ENCODE measurements at places on chromosomes 5 and 9. TPM values are rescaled to one million over a fixed set of nuclear protein-coding genes. Genes with fewer than 3 reads are reported as not detected.

DNA sequence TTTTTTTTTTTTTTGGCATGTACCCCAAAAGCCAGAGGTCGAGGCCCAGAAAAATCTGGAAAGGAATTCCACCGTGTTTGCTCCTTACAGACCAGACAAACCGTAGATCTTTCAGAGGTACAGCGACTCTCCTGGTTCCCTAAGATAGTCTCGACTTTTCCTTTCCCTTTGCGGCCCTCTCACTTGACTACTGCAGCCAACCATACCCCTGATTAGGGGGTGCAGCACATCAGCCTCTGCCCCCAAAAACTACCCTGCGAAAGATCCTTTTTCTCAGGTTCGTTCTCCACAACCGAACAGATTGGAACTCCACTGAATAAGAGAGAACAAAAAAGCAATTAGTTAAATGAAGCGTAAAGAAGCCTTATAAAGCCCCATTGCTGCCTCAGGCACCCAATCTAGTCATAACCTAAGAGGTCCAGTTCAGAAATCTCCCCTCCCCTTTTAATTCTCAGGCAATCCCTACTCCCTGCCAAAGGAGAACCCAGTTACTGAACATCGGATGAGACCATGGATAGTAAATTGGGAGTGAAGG lies 379 bp upstream of the TICAM2 start:
- peak overlapping the region; percentile 96 for H3K27ac ChIP-seq
- no peaks in the 10 kb centered on the region for H3K4me1 ChIP-seq
- DNase-seq, result no peak
- H3K4me3 ChIP-seq, result peak overlapping the region; percentile 95
- no peaks in the 10 kb centered on the region for H3K27me3 ChIP-seq

GRCh38 chr9:83056174-83056573 lies 6.8 kb downstream of the RASEF start:
- no peak for DNase-seq
- H3K4me1 ChIP-seq, result no peaks in the 10 kb centered on the region
- no peaks in the 10 kb centered on the region for H3K36me3 ChIP-seq
- H3K4me3 ChIP-seq, result no peak overlapping the region
- H3K27me3 ChIP-seq, result no peaks in the 10 kb centered on the region
- no peak overlapping the region for H3K27ac ChIP-seq

GRCh38 chr5:40720069-40720468 lies 35.7 kb downstream of the TTC33 start:
- no peak overlapping the region for H3K4me3 ChIP-seq
- peaks cover 8% of the 10 kb centered on the region for H3K36me3 ChIP-seq
- no peaks in the 10 kb centered on the region for H3K4me1 ChIP-seq
- no peaks in the 10 kb centered on the region for H3K27me3 ChIP-seq
- no peak overlapping the region for H3K27ac ChIP-seq

DNA sequence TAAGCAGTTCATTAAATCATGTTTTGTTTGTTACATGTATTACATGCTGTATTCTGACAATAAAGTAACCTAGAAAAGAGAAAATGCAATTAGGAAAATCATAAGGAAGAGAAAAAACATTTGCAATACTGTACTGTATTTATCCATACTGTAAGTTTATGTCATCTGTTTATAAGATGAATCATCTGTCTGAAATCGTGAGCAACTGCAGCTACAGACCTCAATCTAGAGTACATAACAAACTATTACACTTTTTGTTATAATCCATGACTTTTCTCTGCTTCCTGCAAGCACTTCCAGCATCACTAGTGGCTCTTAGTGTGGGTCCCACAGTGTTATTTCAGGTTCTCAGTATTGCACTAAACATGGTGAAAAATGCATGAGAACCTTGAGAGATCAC lies 144.4 kb upstream of the NR4A3 start:
- no peaks in the 10 kb centered on the region for H3K27me3 ChIP-seq
- H3K4me1 ChIP-seq, result no peaks in the 10 kb centered on the region
- no peak overlapping the region for H3K27ac ChIP-seq
- DNase-seq, result no peak
- H3K36me3 ChIP-seq, result no peaks in the 10 kb centered on the region
- no peak overlapping the region for H3K4me3 ChIP-seq

DNA sequence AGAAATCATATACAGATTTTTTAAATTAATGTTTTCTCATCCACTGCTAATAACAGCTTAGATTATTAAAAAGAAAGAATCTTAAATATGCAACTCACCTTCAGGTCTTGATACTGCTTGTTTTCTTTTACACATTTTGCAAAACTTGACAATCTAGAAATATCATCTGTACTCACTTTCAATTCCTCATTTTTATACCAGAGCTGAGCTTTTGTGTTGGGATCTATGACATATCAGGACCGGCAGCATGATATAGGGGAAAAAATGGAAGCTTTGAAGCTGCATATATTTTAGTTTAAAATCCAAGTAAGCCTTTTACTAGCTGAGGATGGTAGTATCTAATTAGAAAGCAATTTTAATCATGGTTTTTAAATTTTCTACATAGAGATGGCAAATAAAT lies 75.7 kb upstream of the SMARCA2 start:
- no peak overlapping the region for H3K4me3 ChIP-seq
- no peaks in the 10 kb centered on the region for H3K36me3 ChIP-seq
- no peaks in the 10 kb centered on the region for H3K27me3 ChIP-seq
- DNase-seq, result no peak
- no peaks in the 10 kb centered on the region for H3K4me1 ChIP-seq

DNA sequence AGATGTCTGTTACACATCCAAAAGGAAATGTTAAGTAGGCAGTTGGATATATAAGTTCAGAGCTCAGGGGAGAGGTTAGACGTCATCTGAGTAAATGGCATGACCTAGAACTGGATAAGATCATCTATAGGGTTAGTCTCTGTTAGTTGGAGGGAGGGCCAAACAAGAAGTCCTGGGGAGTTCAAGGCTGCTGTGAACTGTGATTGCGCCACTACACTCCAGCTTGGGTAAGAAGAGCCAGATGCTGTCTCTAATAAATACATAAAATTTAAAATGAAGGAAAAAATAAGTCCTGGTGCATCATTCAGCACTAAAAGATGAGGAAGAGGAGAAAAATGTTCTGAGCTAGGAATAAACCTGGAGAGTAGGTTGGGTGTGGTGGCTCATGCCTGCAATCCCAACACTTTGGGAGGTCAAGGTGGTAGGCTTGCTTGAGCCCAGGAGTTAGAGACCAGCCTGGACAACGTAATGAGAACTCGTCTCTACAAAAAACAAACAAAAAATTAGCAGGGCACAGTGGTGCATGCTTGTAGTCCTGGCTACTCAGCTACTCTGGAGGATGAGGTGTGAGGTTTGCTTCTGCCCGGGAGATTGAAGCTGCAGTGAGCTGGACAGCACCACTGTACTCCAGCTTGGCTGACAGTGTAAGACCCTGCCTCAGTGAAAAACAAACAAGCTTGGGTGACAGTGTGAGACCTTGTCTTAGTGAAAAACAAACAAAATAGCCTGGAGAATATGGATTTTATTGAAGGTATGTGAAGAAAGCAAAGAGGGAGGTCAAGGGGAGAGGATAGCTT lies 123.6 kb downstream of the ACTBL2 start:
- H3K27me3 ChIP-seq, result no peaks in the 10 kb centered on the region
- DNase-seq, result no peak
- H3K27ac ChIP-seq, result no peak overlapping the region
- H3K4me1 ChIP-seq, result no peaks in the 10 kb centered on the region
- no peaks in the 10 kb centered on the region for H3K36me3 ChIP-seq

DNA sequence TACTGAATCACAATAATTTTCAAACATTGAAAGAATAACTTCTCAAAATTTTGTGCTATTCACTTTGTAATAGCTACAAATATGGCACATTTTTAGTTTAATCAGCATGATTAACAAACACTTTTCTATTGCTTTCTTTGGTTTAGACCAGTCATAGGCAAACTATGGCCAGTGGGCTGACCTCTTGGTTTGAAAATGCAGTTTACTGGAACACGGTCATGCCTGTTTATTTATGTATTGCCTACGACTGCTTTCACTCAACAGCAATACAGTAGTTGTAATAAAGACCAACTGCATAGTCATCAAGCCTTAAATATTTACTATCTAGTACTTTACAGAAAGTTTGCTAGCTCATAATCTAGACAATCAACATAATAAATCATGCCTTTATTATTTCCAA lies 810.8 kb downstream of the TLE1 start:
- no peaks in the 10 kb centered on the region for H3K27me3 ChIP-seq
- H3K4me1 ChIP-seq, result no peaks in the 10 kb centered on the region
- H3K27ac ChIP-seq, result no peak overlapping the region
- no peak for DNase-seq

- H3K36me3 ChIP-seq, result no peaks in the 10 kb centered on the region
- H3K27me3 ChIP-seq, result no peaks in the 10 kb centered on the region
- H3K27ac ChIP-seq, result no peak overlapping the region
- DNase-seq, result no peak
- no peaks in the 10 kb centered on the region for H3K4me1 ChIP-seq
These were observed 47.8 kb upstream of the INSYN2B start for GRCh38 chr5:170028124-170028523.

GRCh38 chr5:51902512-51902911 lies 519.3 kb downstream of the ISL1 start:
- no peak overlapping the region for H3K4me3 ChIP-seq
- no peaks in the 10 kb centered on the region for H3K4me1 ChIP-seq
- no peaks in the 10 kb centered on the region for H3K27me3 ChIP-seq
- no peaks in the 10 kb centered on the region for H3K36me3 ChIP-seq

DNA sequence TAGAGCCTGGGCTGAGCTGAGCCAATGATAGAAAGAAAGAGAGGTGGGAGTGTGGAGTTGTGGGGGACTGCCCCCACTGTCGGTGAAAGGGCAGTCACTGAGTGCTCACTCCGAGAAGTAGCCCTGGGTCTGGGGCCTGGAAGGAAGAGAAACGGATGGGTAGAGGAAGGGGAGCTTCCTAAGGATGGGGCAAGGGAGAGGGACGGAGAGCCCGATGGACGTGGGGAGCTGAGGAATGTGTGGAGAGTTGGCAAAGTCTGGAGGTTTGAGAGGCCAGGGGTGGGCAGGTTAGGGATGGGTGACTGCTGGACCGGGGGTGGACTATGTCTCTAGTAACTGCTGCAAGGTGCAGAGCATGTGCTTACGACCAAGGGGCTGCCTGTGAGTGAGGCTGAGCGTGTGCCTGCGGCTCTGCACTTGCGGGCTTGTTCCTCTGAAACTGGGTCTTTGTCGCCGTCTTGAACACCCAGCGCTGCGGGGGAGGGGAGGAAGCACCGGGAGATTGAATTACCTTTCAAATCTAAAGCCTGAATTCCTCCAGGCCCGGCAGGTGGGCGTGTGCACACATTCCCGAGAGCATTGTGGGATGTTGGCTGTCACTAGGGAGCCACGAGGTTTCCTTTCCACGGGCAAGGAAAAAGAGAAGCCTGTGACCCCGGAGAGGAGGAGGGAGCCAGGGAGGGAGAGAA lies 76.4 kb upstream of the ARAP3 start:
- H3K36me3 ChIP-seq, result no peaks in the 10 kb centered on the region
- DNase-seq, result no peak
- no peak overlapping the region for H3K4me3 ChIP-seq
- no peak overlapping the region for H3K27ac ChIP-seq
- no peaks in the 10 kb centered on the region for H3K27me3 ChIP-seq
- H3K4me1 ChIP-seq, result peaks cover 18% of the 10 kb centered on the region

GRCh38 chr5:9524941-9525340 lies 20.9 kb downstream of the SEMA5A start:
- peak overlapping the region; percentile 67 for H3K27ac ChIP-seq
- no peak for DNase-seq
- H3K36me3 ChIP-seq, result no peaks in the 10 kb centered on the region
- no peaks in the 10 kb centered on the region for H3K27me3 ChIP-seq

- H3K36me3 ChIP-seq, result no peaks in the 10 kb centered on the region
- H3K27ac ChIP-seq, result no peak overlapping the region
- DNase-seq, result no peak
- no peaks in the 10 kb centered on the region for H3K27me3 ChIP-seq
These were observed 112.0 kb upstream of the CTNND2 start for GRCh38 chr5:12016159-12016746.

GRCh38 chr5:132389585-132390286 lies 20.2 kb downstream of the SLC22A5 start:
- H3K36me3 ChIP-seq, result peaks cover 26% of the 10 kb centered on the region
- no peak for DNase-seq
- H3K27me3 ChIP-seq, result no peaks in the 10 kb centered on the region
- H3K27ac ChIP-seq, result peak overlapping the region; percentile 88
- H3K4me3 ChIP-seq, result no peak overlapping the region

DNA sequence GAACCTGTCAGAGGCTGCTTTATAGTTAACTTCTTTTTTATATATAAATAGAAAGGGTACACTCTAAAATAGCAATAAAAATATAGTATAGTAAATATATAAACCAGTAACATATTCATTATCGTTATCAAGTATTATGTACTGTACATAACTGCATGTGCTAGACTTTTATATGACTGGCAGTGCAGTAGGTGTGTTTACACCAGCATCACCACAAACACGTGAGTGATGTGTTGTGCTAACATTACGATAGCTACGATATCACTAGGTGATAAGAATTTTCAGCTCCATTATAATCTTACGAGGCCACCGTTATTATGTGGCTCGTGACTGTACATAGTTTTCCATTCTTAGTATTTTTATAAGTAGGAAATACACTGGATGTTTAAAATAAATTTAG lies 43.8 kb upstream of the MEF2C start:
- H3K27me3 ChIP-seq, result no peaks in the 10 kb centered on the region
- H3K27ac ChIP-seq, result no peak overlapping the region
- H3K4me1 ChIP-seq, result no peaks in the 10 kb centered on the region
- no peak for DNase-seq
- H3K36me3 ChIP-seq, result no peaks in the 10 kb centered on the region

GRCh38 chr5:169650701-169651331 lies 13.7 kb downstream of the DOCK2 start:
- H3K27ac ChIP-seq, result no peak overlapping the region
- H3K36me3 ChIP-seq, result no peaks in the 10 kb centered on the region
- no peaks in the 10 kb centered on the region for H3K4me1 ChIP-seq
- H3K4me3 ChIP-seq, result no peak overlapping the region
- H3K27me3 ChIP-seq, result no peaks in the 10 kb centered on the region

- no peaks in the 10 kb centered on the region for H3K36me3 ChIP-seq
- DNase-seq, result no peak
- H3K27me3 ChIP-seq, result no peaks in the 10 kb centered on the region
- H3K4me3 ChIP-seq, result no peak overlapping the region
- H3K4me1 ChIP-seq, result no peaks in the 10 kb centered on the region
These were observed 123.9 kb downstream of the SV2C start for GRCh38 chr5:76207120-76207519.

- no peaks in the 10 kb centered on the region for H3K27me3 ChIP-seq
- H3K4me1 ChIP-seq, result no peaks in the 10 kb centered on the region
- H3K4me3 ChIP-seq, result no peak overlapping the region
- DNase-seq, result no peak
These were observed 82.7 kb downstream of the IZUMO3 start for GRCh38 chr9:24462951-24463350.

GRCh38 chr5:27171761-27172261 lies 133.4 kb upstream of the CDH9 start:
- H3K4me1 ChIP-seq, result no peaks in the 10 kb centered on the region
- no peak overlapping the region for H3K4me3 ChIP-seq
- DNase-seq, result no peak
- H3K27ac ChIP-seq, result no peak overlapping the region

GRCh38 chr5:135030123-135030955 lies 3.7 kb downstream of the PITX1 start:
- peaks cover 57% of the 10 kb centered on the region for H3K27me3 ChIP-seq
- peak overlapping the region; percentile 26 for H3K4me3 ChIP-seq
- no peak for DNase-seq
- peaks cover 55% of the 10 kb centered on the region for H3K4me1 ChIP-seq

The PCDHB14 gene
- 5.1 TPM for total RNA-seq

The ARSI gene
- 0.30 TPM for total RNA-seq

The TICAM2 gene
- total RNA-seq, result 1.1 TPM

The TNFAIP8 gene
- total RNA-seq, result 8.9 TPM

The TMEM174 gene
- not detected for total RNA-seq

The NR4A3 gene
- total RNA-seq, result 19.9 TPM

The FRRS1L gene
- 4.3 TPM for total RNA-seq

The PDGFRB gene
- 68.3 TPM for total RNA-seq

The DDX4 gene
- not detected for total RNA-seq

The CLIC3 gene
- total RNA-seq, result 11.8 TPM

All from right atrium auricular region (tissue), 2 donors.